Stimulated activated CD4-positive, alpha-beta T cell treated with anti-CD3 and anti-CD28 coated beads, Interleukin-4, amount 100 ng/mL, for 4 hours (primary cell): ENCODE measurements at places on chromosomes 3 and 15.

DNA sequence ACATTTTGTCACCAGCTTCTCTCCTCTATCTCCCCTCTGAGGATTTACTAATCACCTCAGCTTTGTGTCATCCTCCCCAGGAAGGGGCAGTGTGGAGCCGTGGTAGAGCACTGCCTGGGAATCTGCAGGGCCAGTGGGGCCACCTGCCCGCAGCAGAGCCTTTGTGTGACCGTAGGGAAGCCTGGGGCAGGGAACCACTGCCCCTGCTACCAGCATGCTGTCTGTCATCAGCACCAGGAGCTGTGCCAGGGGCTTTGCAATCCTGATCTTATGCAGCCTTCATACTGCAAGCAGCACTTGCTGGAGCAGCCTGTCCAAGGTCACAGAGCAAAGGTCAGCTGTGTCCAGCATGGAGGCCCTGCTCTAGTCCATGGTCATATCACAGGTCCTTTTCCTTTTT, 170.2 kb upstream of the IL12A start:
- DNase-seq: no peak

GRCh38 chr3:186746008-186746407, 28.8 kb downstream of the KNG1 start:
- no peak for DNase-seq

GRCh38 chr3:72276806-72277205, 491.9 kb upstream of the PROK2 start:
- no peak for DNase-seq

GRCh38 chr3:37103103-37103808, 71.1 kb downstream of the LRRFIP2 start:
- no peak for DNase-seq

DNA sequence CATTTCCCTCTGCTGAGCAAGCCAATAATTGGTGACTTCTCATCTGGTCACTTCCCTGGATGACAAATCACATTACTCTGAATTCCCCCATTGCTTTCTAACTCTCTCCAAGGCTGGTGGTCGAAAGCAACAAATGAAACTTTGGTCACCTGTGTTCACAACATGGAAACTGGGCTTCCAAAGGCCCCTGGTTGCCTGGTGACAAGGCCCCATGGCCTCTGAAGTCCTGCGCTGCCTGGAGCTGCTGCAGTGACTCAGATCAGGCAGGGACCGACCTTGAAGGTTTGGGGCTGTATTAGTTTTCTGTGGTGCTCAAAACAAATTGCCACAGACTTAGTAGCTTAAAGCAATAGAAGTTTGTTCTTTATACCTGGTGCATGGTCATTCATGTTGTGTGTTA, 345.3 kb downstream of the WDR72 start:
- no peak for DNase-seq

GRCh38 chr3:183439515-183439914, 11.1 kb upstream of the MCF2L2 start:
- no peak for DNase-seq

GRCh38 chr3:187714404-187714979, 12.1 kb upstream of the RTP2 start:
- DNase-seq: peak; percentile 64

GRCh38 chr3:182726258-182727142, 66.8 kb upstream of the ATP11B start:
- no peak for DNase-seq

DNA sequence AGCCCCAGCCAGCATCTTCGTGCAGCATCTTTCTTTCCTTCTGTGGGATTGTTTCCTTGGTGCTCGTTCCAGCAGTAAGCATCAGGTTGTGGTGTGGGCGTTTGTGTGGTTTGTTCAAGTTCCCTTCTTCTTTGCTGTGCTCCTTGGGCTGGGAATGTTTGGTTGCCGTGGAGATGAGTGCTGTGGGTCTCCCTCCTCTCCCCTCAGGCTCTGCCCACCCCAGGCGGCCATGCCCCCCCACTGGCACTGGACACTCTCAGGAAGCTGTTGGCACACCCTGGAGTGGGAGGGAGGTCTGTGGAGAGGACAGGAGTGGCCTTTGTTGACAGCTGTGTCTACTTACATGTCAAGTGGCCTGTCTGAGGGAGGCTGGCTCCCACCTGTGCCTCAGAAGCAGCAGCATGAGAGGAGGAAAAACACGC, 46.5 kb upstream of the SACM1L start:
- DNase-seq: no peak

- no peak for DNase-seq
Observed at GRCh38 chr3:162597226-162597625, 1100.6 kb downstream of the OTOL1 start.

- DNase-seq: no peak
Observed at GRCh38 chr15:78880242-78880533, 7.5 kb downstream of the MORF4L1 start.

GRCh38 chr3:39519554-39520288, 52.2 kb downstream of the MOBP start:
- no peak for DNase-seq

GRCh38 chr3:4977853-4978203, 1.4 kb upstream of the BHLHE40 start:
- peak; percentile 42 for DNase-seq

DNA sequence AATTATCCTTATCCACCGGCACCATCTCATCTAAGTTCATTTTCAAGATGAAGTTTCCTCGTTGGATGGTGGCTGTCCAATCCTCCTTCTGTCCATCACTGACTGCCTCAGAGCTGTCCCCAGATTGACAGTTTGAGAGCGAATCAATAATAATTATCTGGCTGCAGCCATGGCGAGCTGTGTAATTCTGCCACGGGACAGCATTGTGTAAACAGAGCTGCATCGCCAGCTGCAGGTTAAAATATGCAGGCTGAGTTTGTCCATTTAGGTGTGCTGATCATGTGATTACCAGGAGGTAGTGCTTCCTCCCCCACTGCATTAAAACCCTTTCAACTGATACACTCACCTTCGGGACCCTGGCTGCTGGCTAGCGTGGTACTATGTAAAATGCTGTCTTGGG, 461.9 kb upstream of the ONECUT1 start:
- no peak for DNase-seq

GRCh38 chr15:58463815-58464650, 32.2 kb downstream of the LIPC start:
- no peak for DNase-seq

GRCh38 chr3:33075995-33076394, 21.0 kb downstream of the GLB1 start:
- no peak for DNase-seq

DNA sequence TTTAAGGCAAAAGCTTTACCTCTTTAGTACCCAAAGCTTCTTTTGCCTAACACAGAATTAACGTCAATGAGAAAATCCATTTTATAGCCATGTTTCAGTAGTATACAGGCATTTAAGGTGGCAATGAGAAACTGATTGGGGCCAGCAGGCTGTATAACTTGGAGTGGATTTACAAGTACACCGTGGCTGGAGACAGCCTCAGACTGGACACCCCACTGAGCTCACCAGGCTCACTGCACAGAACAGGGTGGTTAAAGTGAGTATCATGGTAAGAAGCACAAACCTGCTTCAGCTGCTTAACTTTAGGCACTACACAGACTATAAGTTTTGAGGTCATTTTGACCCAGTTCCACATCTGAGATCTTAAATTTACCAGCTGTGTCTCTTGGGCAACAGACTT, 8.9 kb downstream of the CPOX start:
- DNase-seq: no peak

DNA sequence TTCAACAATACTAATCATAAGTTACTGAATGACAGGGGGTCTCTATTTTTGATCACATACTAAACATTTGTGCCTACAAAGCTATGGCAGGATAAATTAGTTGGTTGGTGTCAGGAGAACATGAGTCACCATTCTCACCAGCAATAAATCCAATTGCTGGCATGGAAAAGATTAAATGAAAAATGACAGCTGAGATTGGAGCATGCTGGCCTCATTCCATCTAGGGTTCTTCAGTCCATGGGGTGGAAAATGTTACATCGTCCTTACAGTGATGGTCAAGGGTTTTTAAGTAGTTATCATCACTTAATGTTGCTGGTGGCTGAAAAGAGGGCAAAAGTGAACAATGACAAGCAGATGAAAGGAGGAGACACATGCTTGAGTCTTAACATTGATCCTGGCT, 180.1 kb upstream of the BCL6 start:
- DNase-seq: no peak

DNA sequence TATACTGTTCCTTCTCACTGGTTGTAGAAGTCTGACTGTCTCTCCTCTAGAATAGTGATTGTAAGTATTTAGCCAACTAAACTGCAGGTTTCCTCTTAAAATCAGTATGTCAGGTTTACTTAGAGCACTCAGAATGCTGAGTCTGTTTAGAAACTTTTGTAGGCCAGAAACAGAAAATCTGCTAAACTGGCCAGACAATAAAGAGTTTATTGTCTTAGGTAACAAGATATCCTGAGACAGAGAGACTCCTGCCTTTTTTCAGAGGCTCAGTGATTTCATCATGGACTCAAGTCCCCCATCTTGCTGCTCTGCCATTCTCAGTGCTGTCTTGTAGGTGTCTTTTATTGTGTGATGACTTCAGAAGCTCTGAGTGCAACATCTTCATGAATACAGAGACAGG, 279.0 kb downstream of the MFSD1 start:
- no peak for DNase-seq

GRCh38 chr15:56031836-56032235, 38.4 kb upstream of the NEDD4 start:
- DNase-seq: no peak

DNA sequence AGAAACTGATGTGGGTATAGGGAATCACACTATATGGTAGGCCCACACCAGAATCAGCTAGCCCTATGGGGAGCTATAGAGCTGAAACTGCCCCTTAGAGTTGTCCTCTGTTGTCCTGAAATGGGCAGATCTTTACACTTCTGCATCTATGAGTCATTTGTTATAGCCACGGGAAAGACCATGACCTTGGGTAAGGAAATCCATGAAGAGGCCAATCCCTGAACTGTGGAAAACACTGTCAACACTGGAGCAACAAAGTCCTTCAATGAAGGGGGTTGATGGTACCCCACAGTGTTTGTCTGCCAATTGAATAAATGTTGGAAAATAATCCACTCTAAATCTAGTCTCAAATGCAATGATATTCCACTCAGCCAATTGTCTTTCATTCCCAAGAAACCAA, 5.2 kb upstream of the CD200R1 start:
- no peak for DNase-seq

GRCh38 chr3:169923189-169923588, 11.8 kb downstream of the SAMD7 start:
- no peak for DNase-seq

DNA sequence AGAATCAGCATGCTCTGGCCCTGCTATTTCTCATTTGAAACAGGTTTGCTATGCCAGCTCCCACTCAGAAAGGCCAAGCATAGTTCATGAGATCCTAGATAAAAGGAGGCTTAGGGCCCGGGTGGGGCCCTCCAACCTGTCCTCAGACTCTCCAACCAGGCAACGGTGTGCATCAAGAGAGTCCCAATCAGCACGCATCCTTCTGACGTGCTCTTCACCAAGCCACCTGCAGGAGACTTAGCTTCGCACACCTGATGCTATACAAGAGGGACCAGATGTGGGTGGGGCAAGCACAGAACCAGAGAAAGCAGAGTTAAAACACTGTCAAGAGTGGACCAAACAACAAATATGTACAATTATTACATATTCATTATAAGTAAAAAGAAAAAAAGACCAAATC, 17.3 kb downstream of the STIMATE start:
- no peak for DNase-seq

- no peak for DNase-seq
Observed at GRCh38 chr15:93608643-93609148, 519.7 kb upstream of the RGMA start.

GRCh38 chr15:86077070-86077469, 2.6 kb upstream of the AGBL1 start:
- no peak for DNase-seq

GRCh38 chr3:42497009-42497731, 5.3 kb upstream of the VIPR1 start:
- DNase-seq: no peak

DNA sequence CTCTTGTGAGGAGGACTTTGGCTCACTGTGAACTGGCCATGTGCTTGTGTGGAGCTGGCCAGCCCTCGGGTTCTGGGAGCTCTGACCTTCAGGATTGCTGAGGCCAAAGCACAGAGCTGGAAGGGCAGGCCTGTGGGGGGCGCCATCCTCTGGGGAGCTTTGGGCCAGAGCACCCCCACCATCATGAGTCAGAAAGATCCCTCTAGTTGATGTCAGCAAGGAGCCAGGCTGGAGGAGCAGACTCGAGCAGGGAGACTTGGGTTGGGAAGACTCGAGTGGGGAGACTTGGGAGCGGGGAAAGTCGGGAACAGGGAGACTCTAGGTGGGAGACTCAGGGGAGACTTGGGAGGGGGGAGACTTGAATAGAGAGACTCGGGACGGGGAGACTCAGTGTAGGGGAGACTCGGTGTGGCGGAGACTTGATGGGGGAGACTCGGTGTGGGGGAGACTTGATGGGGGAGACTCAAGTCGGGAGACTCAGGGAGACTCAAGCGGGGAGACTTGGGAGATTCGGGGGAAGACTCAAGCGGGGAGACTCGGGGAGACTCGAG, 37.7 kb upstream of the PLXNA1 start:
- DNase-seq: no peak

GRCh38 chr15:66734961-66735908, 33.2 kb downstream of the SMAD6 start:
- no peak for DNase-seq

- no peak for DNase-seq
Observed at GRCh38 chr3:10955711-10956453, 36.7 kb upstream of the SLC6A1 start.

DNA sequence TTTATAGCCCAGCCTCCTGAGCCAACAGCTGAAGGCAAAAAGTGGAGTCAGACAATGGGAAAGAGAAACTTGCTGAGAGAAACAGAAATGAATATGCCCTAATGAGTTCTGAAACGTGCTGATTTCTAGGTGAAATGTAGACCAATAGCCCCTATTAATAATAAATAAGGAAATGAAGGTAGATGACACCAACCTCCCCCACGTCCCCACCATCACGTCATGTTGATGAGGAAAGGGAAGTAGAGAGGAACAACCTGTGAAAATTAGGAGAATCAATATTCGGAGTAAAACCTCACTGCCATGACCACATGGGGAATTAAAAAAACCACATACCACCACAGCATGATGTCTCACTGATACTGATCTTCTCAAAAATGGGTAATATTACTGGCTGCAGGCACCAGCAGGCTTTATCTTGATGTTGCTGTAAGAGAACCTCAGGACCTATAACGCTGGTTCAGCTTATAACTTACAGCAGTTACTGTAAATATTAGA, 64.0 kb downstream of the KAT2B start:
- peak; percentile 52 for DNase-seq

GRCh38 chr15:69537901-69538300, 85.3 kb downstream of the RPLP1 start:
- no peak for DNase-seq

- no peak for DNase-seq
Observed at GRCh38 chr3:3110299-3110630, at the start of gene IL5RA. TSS of gene IL5RA (minus strand) at chr3:3110374. CDS start at chr3:3104984, 5,390 bp downstream.

GRCh38 chr3:37283011-37283410, 108.6 kb upstream of the LRRFIP2 start:
- DNase-seq: no peak
